ENCODE measurements at places on chromosomes 13 and 19.

DNA sequence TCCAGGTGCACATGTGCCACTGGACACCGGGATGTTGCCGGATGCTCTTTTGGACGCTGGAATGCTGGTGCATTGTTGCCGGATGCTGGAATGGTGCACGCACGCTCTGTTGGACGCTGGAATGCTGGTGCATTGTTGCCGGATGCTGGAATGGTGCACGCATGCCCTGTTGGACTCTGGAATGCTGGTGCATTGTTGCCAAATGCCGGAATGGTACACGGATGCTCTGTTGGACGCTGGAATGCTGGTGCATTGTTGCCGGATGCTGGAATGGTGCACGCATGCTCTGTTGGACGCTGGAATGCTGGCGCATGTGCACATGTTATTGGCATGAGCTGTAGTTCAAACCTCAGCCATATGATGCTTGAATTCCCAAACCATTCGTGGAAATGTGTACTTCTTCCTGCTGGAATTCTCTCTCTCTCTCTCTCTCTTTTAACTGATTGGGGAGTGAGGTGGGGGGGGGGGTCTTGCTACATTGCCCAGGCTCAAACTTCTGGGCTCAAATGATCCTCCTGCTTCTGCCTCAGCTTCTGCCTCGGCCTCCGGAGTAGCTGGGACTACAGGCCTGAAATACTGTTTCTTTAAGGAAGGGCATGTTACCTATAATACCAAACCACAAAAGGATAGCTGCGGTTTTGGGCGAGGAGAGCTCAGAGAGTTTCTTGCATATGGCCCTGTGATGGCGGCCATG is 1.2 kb upstream of the MCF2L start:
- DNase-seq: no peak

- DNase-seq: no peak
Measured at GRCh38 chr19:19145281-19145680, 7.0 kb upstream of the TMEM161A start.

DNA sequence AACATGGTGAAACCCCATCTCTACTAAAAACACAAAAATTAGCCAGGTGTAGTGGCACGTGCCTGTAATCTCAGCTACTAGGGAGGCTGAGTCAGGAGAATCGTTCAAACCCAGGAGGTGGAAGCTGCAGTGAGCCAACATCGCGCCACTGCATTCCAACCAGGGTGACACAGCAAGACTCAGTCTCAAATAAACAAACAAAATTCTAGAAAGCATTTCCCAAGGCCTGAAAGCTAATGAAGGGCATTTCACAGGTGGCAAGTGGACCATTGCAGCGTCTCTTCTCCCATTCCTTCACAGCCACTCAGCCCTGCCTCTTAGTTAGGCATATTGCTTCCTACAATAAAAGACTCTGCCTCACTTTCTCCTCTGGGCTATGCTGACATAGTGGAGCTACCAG is 13.5 kb upstream of the RXFP2 start:
- DNase-seq: no peak

GRCh38 chr19:20422216-20423205 is 143.1 kb downstream of the ZNF737 start:
- DNase-seq: no peak

GRCh38 chr19:49422407-49423070 is 702 bp downstream of the PTH2 start:
- DNase-seq: no peak

GRCh38 chr13:78215458-78216108 is 297.0 kb upstream of the EDNRB start:
- no peak for DNase-seq

DNA sequence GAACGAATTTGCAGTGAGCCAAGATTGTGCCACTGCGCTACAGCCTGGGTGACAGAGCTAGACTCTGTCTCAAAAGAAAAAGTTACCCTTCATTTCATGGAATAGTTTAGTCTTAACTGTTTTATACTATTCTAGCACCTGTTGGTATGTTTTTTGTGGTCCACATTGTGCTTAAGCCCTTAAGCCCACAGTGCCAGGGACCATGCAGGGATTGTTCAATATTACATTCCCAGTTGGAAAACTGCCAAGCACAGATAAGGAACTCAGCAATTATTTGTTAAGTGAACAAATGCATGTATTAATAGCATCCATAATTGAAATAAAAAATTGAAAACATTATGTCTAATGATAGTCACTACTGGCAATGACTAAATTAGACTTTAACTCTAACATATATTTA is 193.5 kb downstream of the PCDH17 start:
- no peak for DNase-seq

DNA sequence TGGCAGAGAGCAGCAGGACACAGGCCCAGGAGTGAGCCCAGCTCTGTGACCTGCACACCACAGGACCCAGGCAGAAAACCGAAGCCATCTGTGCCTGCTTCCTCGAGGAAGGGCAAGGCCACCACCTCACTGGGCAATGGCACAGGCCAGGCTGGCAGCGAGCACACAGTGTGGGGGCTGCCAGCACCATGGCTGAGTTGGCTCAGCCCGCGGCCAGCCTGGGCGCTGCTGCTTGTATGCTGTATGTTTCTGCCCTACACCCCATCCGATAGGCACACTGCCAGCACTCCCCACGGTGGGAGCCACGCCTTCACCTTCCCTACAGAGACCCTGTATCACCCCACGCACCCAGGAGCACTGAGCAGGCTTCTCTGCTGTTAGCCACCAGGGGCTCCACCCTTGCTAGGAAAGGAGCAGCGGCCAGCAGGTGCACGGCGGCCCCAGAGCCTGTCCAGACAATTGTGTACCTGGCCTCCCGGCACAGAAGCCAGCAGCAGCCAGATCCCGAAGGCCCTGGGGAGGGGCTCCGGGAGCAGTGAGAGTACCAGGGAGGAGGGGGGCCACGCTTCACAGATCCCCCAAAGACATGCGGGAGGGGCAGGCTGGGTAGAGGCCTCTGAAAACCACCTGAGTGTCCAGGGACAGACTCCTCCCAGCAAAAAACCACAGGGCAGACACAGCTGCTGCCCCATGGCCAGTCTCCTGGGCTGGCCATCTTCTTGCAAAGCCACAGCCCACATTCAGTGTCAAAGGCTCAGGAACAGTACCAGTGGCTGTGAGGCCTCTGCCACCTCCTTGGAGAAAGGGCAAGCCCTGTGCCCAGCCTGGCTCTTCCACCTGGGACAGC is 56.1 kb downstream of the MLLT1 start:
- no peak for DNase-seq

DNA sequence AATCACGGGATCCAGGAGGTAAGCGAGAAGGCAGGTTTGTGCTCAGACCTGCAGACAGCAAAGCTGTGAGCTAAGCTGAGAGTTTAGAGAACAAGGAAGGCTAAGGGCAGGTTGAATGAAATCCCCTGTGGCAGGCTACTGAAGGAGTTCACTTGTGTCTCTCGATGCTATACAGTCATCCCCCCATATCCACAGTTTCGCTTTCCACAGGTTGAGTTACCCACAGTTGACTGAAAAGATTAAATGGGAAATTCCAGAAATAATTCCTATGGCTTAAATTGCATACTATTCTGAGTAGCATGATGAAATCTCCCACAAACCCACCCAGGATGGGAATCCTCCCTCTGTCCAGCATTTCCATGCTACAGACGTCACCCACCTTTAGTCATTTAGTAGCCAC is 49.6 kb downstream of the ABCC4 start:
- DNase-seq: no peak

- DNase-seq: no peak
Measured at GRCh38 chr13:112791663-112792440, 102.0 kb downstream of the ATP11A start.

- no peak for DNase-seq
Measured at GRCh38 chr19:8697671-8698432, 743 bp downstream of the ACTL9 start.

- DNase-seq: no peak
Measured at GRCh38 chr19:21587117-21587461, 81.7 kb downstream of the ZNF429 start.

DNA sequence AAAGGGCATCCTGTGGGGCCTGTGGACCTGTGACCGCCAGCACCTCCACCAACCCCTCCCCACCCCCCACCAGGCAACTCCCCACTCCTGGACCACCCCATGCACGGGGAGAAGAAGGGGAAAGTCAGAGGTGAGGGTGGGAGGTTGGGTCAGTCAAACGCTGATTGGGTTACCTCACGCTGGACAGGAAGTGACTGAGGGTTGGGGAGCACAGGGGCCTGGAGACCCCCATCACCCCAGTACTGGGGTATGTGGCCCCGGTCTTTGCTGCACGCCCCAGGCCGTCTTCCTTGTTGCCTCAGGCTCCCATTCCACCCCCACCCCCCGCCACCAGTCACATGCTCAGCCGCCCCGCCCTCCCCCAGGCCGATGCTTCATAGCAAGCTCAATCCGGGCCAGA is 59.0 kb downstream of the COLGALT1 start:
- DNase-seq: no peak

GRCh38 chr13:76231522-76232167 is 595.5 kb downstream of the LMO7 start:
- no peak for DNase-seq

DNA sequence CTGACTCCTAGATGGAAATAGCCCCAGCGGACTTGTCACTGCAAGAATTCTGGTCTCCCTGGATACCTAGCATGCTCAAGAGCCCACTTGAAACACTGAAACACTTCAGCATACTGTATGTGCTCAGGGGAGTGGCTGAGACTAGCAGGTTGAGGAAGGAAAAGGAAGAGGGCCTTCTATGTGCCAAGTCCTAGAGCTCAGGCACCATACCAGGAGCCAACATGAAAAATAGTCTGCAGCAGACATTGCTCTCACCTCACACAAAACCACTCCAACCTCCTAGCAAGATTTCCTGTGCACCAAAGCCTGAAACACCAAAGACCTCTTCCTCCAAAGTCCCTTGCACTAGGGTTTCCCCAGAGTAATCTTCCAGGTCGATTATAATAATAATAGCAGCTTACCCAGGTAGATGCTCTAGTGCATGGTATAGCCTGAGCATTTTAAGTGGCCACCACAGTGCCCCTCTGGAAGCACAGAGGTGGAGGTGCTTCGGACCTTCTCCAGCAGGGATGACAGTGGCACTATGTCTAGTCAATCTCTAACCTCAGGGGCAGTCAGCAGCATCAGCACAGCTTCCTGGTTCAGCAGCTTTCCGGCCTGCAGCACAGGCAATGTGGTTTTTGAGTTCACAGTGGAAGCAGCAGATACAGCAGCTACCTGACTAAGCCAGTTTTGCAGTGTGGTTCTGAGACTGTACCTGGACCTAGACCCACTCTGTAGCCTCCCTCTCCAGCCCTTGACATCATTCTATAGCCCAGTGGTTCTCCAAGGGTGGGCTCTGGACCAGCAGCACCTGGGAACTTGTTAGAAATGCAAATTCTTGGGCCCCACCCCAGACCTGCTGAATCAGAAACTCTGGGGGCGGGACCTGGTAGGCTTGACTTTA is 45.6 kb upstream of the UBE2L5 start:
- no peak for DNase-seq

- DNase-seq: no peak
Measured at GRCh38 chr13:47846886-47847285, 154.2 kb downstream of the SUCLA2 start.

- no peak for DNase-seq
Measured at GRCh38 chr13:36979361-36980050, 19.6 kb downstream of the ALG5 start.

DNA sequence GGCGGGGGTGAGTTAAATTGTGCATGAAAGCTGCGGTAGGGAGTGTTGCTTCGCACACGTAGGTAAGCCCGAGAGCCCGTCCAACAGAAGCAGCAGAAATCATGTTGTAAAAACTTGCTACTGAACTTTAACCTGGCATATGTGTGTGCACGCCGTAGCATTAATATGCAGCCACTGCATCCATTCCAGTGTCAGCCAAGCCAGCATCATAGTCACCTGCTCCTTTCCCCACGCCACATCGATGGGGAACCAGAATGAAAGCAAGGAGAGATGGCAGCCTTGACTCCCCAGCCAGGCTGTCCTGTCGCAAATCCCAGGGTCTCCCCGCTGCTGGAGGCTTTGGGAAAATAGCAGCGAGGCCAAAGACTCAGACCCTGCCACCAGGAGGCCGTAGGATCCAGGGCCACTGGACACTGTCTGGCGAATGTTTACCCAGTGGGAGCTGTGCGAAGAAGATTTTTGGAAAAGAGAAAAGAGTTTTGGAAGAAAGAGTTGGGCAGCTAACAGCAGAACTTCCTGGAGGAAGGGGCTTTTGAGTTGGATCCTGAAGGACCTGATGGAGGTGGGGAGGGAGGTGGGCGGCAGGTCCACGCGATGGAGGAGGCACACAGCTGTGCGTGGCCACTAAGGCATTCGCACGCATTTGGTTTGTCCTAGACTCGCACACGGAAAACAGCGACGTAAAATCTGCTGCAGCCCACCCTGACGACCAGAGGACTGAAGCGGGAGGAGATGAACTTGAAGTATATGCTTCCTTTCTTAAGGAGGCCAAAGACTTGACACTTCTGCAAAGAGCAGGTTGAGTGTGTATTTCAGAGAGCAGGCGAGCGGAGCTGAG is 48.7 kb upstream of the RANBP3 start:
- no peak for DNase-seq

- DNase-seq: no peak
Measured at GRCh38 chr13:105070452-105070851, 1465.0 kb downstream of the EFNB2 start.

DNA sequence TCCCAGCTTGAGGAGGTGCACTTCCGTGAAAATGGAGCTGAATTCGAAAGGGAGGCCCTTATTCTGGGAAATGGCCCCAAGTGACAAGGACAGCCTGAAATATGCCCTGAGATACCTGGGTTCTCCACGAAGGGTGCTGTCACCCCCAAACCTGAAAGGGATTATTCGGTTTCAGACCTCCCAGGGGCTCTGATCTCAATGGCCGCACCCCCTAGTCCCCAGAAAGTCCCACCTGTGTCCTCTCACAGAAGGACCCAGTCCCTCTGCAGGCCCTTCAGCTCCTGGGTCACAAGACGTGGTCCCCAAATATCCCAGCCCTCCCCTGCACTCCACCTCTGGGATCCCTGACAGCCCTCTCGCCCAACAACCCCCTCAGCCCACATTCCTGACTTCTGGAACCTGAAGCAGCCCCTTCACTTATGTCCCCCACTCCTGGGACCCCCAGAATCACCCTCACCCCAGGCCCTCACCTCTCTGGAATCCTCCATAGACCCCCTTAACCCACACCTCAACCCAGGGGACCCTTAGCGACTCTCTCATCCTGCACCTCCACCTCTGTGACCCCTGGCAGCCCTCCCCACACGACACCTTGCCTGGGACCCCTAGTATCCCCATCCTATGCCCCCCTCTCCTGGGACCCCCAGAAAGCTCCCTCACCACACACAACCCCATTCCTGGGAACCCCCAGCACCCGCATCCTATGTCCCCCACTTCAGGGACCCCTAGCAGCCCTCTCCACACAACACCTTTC is 606 bp downstream of the SYNGR4 start:
- no peak for DNase-seq

GRCh38 chr13:85729296-85729695 is 69.9 kb downstream of the SLITRK6 start:
- no peak for DNase-seq

DNA sequence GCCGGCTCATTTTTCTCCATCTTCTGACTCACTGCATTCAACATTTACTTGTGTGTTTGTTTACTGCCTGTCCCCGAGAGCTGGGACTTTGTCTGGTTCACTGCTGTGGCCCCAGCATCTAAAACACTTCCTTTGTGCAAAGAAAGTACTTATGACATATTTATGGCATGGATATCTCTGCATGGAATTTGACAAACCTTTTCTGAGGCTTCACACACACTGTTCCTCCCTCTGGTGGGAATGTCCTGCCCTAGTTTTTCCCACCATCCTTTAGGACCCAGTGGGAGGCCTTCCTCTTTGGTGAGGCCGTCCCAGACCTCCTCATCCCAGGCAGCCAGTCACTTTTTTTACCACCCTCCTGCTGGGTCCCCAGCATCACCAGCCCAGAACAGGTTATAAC is 1.4 kb upstream of the SRRM5 start:
- no peak for DNase-seq

Measured in stimulated activated CD4-positive, alpha-beta T cell treated with anti-CD3 and anti-CD28 coated beads, TNF-alpha, amount 100 ng/mL, for 4 hours (primary cell).